ENCODE measurements at places on chromosomes 2 and 18.

GRCh38 chr2:15591692-15592463 is at the start of gene DDX1:
DDX1 (plus strand) TSS chr2:15591868; CDS start chr2:15591934, 66 bp downstream.
- DNase-seq, result peak; percentile 82

DNA sequence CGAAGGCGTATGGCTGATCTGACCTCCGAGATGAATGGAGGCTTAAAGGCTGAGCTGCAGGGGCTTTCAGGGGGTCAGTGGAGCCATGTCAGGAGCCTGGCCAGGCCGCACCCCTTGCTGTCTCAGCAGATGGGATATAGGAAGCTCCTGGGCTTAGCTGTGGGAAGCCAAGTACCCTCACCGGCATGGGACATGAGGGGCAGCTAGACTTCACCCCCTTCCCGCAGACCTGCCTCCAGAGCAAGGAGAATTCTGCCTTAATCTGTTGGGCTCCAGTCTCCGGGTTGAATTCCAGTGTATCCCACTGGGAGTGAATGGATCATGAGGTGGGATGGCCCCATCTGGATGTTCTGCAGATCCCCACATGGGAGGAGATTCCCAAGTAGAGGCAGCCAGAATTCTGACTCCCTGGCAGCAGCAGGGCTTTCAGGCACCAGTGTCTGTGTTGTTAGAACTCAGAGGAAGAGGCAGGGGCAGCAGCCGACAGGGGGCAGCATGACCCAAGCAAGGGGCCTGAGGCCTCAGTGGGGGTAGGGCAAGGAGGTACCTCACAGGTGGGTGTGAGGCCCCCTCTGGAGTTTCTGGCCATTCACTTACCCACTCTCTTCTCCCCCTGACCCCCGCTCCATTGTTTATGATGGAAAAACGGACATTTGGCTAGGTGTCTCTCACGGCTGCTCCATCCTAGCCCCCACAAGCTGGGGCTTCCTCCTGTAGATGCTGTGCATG is 19.1 kb downstream of the CAPG start:
- DNase-seq, result peak; percentile 64

DNA sequence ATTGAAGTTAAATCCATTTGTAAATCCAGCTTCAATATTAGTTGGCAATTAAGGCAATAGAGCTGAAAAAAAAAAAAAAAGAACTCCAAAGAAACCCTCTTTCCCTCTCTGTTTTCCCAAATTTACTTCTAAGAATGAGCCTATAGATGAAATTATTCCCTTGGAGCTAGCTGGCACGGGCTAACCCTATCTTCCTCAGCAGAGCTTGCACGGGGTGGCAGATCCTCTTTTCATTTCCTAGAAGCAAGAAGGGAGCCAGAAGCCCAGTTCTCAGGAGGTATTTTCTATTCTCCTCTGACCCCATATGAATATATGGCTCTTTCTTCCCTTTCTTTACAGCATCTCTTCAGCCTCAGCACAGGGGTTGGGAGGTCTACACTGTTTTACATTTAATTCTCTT is 426.0 kb downstream of the TGIF1 start:
- no peak for DNase-seq

- no peak for DNase-seq
Observed at GRCh38 chr2:178863130-178863855, 56.1 kb upstream of the TTN start.

DNA sequence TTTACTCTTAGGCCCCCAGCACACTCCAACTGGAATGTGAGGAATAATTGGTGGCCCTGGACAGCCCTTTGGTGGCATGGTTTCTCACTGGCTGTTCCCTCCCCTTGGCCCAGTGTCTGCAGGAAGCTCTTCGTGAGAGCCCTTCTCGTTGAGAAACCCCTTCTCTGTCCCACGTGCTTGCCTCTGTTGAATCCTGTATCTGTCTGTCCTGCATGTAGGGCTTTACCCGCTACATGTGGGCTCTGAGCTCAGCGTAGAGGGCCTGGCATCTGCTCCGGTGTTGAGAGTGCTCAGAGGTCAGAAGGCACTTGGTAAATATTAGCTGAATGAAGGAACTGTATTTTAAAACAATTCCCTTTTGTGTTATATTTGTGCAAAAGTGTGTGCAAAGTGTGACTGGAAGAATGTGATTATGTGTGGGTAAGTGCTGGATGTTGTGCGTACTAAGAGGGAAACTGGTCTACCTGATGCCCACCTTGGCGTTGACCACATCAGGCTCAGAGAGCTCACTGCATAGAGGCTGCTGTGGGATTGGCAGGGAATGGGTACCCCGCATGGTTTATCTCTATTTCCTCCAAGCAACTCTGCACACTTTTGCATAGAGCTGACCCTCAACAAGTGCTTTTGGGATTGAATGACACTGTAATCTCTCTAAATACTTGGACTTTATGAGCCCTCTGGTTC is 40.0 kb downstream of the RNF144A start:
- no peak for DNase-seq

GRCh38 chr18:23067236-23067635 is 68.0 kb upstream of the CABLES1 start:
- no peak for DNase-seq

- no peak for DNase-seq
Observed at GRCh38 chr2:155546721-155547555, 785.6 kb downstream of the NR4A2 start.

- no peak for DNase-seq
Observed at GRCh38 chr2:188512456-188512855, 220.8 kb downstream of the GULP1 start.

DNA sequence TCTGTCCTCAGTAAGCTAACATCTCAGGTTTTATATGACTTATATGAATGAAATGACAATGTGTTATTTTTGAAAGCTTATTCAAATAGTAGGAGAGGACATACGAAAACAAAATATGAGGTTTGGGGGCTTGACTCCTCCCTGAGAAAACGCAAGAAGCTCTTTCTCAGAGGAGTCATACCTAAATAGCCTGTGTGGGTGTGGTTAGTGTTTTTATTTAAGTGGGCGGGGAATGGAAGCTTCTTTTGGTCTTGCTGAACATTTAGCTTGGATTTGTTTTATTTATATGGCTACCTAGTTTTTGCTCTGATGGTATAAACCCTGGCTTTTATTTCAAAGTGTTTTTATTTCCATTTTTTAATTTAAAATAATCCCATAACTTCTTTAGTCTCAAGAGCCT is 72.1 kb upstream of the DSG1 start:
- DNase-seq, result no peak

GRCh38 chr2:28612131-28612812 is 116.4 kb downstream of the PLB1 start:
- no peak for DNase-seq

- DNase-seq, result no peak
Observed at GRCh38 chr18:9788140-9788539, 80.0 kb downstream of the RAB31 start.

DNA sequence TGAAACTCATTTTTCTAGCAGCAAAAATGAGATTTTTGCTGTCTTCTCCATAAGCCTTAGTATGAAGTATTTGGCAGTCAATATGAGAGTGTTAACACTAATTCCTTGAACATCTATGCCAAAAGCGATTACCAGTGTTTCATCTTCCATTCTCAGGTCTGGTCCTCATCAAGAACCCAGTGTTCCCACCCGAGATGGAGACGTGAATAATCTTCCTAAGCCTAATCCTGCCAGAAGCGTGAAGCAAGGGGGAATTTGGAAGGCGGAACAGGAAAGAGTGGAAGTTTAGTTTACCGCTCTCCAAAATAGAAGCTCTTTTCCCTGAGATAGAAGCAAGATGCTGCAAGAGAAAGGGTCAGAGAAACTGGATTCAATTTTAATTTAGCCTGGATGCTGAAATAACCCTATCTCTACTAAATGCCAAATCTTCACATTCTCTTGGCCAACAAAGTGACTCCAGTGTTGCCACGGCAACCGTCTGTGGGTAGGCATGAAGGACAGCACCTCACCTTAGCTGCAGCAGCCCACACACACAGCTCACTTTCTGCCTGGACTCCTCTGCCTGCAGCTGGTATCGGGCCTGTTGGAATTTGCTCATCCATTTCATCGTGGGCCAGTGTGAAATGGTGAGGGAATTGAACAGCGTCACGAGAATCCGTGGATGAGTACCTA is 711.1 kb downstream of the CBLN2 start:
- DNase-seq, result no peak

- no peak for DNase-seq
Observed at GRCh38 chr18:61348230-61348629, 15.0 kb downstream of the CDH20 start.

DNA sequence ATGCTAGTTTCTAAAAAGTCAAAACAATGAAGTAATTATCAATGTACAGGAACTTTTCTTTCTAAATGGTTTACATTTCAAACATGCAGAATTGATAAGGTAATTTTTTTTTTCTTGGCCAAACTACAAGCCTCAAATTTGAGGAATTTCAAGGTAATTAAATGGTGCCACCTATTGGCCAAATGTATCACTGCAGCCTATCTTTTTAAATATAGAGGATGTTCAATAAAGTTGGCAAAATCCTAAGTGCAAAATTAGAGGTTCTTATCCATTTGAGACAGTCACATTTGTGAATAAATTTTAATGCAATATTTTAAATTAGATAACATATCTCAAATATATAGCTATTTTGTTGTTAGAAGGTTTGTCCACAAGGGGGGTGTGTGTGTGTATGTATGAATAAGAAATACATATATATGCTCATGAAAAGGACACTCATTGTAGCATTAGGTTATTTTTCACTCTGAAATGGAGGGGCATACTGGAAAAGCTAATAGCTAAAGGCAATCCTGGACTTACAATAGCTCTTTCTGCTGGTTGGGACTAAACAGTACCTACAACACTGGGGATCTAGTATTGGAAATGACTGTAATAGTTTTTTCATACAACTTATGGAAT is 26.2 kb downstream of the MMADHC start:
- DNase-seq, result no peak
